ENCODE measurements at places on chromosomes 2 and 18.

DNA sequence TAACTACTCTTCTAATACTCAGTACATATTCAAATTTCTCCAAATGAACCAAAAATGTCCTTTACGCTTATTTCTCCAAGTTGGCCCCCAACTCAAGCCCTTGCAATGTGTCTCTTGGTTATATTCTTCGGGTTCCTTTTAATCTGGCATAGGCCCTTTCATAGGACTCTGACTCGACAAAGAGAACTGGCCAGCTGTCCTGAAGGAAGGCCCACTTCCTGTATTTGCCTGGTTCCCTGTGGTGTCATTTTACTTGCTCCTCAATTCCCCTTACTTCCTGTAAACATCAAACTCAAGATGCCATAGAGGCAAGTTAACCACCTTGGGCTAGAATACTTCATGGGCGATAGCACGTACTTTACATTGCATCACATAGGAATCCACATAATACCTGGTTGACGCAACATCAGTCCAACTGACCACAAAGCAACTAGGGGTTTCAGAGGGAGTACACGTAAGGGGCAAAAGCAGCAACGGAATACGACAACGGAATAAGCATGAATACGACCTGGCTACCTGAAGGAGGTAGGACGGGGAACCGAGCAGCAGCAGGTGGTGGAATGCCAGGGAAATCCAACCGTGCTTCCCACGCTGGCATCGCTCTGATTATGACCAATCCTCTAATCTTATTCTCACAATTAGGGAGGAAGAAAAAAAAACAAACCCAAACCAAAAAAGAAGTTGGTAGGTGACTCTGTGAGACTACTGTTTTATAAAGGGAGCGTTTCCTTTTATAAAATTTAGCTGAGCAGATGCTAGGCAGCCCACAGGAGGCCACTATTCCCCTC, 823 bp upstream of the GORASP2 start:
- no peak for DNase-seq

- no peak for DNase-seq
These were observed 518.8 kb upstream of the ACVR2A start for GRCh38 chr2:147325990-147326389.

- DNase-seq, result no peak
These were observed 7.2 kb upstream of the RAB12 start for GRCh38 chr18:8602040-8602439.

DNA sequence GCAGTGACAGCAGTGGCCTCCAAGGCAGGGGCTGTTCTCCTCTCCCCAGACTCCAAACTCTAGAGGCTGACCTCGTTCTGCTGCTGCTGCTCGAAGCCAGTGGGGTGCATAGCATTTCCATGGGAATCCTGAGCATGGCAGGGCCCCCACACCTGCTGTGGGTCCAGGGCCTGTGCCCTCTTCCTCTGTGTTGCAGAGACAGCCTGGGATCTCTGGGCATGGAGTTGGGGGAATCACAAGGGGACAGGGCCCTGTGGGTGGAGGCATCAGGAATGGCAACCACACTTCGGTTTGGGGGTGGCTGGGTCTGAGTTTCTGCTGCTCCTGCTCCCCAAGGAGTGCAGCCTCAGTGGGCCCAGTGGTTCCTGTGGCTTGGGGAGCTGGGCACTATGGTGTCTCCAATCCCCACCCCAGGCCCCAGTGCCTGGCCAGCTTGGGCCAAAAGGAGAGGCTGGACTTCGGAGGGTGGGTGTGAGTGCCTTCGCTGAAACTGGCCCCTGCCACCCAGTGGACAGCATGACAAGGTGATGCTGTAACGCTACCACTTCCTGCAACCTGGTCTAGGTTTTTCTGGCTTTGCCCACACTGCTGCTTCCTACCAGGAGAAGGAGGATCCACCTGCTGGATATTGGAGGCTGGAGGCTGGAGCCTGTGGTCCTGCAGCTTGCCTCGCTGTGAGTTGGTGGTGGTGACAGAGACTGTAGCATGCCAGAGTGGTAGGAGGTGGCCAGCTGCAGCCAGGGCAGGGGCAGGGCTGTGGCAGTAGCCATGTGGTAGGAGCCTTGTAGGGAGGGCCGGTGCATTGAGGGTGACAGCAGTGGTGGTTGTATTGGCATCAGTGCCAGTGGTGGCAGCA, 56.6 kb downstream of the SOWAHC start:
- no peak for DNase-seq

- no peak for DNase-seq
These were observed 61.4 kb downstream of the LHCGR start for GRCh38 chr2:48694149-48694548.
